ENCODE measurements at places on chromosomes 2 and 18.

GRCh38 chr2:112634153-112634873 lies 11.4 kb upstream of the SLC20A1 start:
- DNase-seq = no peak

DNA sequence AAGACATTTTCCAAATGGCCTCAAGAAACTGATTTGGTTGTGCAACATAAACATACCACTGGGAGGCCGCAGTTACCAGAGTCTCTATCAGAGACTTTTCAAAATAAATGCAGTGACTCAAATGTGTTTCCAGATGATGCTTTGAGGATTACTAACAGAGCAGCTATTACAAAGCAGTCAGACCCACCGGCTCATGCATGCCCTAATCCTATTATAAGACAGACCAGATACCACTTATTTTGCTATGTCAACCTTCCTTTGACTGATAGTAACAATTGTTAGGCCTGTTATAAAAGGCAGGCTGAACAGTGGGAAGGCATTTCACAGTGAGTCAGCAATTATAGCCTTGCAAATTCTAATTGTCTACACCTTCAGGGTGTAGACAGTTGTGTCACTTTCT lies 217.7 kb downstream of the LRRTM1 start:
- DNase-seq = no peak

GRCh38 chr2:121118951-121119350 lies 166.1 kb downstream of the TFCP2L1 start:
- no peak for DNase-seq

GRCh38 chr2:197345846-197346370 lies 35.3 kb upstream of the ANKRD44 start:
- DNase-seq = no peak

DNA sequence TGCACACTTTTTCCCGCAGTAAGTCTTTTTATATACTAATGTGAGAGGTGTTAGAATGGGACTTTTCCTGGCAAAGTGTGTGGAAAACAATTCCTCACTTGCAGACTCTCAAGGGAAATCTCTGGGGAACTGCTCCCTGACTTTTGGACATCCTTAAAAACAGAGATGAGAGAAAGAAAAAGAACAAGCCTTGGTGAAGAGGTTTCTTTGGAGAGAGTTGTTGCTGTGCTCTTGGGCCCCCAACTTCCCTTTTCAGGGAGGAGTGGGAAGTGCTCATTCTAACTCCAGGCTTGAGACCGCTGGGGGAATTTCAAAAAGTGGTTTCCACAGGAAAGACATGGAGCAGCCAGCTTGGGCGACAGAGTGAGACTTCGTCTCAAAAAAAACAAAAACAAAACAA lies 142.6 kb upstream of the SPRED2 start:
- no peak for DNase-seq

DNA sequence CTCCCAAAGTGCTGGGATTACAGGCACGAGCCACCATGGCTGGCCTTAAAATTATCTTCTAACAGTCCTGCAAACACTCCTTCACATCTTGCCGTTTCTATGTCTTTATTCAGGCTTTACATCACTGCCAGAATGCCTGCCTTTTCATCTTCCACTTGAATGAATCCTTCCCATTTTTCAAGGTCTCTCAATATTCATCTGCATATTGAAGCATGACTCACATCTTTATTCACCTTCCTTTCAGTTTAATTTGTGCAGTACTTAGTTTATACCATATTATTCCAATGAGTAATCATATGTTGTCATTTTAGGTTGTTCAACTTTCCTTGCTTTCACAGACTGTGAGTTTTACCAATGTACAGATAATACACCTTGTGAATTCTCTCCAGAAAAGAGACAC lies 510.1 kb upstream of the PIK3C3 start:
- no peak for DNase-seq

DNA sequence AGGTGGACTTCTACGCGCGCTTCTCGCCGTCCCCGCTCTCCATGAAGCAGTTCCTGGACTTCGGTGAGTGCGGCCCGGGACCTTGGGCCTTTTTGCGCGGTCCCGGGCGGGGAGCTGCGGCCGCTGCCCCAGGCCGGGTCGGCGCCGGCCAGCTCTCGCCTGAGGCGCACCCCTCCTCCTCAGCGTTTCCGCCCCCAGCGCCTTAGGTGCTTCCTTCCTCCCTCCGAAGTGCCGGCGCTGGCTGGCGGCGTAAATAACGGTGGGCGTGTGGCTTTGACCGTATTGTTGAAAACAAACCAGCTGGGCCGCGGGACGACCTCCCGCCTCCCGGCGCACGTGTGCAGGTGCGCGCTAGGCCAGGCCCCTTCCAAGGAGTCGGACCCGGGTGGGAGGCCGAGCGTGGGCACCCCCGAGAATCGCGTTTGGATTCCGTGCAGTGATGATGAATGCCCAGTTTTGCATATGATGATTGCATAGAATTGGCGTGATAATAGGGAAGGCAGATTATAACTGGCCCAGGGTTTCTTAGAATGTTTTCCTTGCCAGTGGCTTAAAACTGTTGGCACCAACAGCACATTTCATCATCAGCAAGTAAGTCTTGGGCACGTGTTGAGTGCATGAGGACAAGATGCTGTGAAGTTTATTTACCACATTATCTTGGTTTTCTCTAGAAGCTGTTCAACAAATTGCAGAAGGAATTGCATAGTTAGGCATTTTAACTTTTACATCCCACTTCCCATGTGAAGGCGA lies 569 bp downstream of the PDK1 start:
- peak; percentile 59 for DNase-seq

DNA sequence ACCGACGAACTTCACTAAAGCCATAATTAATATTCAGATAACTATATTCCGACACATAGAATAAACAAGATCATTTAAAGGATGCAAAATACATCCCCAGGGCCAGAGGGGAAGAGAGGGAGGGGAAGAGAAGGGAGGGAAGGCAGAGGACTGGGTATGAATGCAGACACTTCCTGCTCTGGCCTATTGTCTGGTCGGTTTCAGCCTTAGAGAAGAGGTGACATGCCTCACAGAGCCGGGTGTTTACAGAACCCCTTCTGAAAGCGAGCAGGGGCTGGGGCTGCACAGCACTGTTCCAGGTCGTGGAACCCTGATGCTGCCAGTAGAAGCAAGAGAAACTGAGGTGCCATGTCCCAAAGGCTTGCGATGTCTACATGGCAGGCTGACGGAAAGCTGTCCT lies 31.0 kb downstream of the CELF4 start:
- DNase-seq = no peak

DNA sequence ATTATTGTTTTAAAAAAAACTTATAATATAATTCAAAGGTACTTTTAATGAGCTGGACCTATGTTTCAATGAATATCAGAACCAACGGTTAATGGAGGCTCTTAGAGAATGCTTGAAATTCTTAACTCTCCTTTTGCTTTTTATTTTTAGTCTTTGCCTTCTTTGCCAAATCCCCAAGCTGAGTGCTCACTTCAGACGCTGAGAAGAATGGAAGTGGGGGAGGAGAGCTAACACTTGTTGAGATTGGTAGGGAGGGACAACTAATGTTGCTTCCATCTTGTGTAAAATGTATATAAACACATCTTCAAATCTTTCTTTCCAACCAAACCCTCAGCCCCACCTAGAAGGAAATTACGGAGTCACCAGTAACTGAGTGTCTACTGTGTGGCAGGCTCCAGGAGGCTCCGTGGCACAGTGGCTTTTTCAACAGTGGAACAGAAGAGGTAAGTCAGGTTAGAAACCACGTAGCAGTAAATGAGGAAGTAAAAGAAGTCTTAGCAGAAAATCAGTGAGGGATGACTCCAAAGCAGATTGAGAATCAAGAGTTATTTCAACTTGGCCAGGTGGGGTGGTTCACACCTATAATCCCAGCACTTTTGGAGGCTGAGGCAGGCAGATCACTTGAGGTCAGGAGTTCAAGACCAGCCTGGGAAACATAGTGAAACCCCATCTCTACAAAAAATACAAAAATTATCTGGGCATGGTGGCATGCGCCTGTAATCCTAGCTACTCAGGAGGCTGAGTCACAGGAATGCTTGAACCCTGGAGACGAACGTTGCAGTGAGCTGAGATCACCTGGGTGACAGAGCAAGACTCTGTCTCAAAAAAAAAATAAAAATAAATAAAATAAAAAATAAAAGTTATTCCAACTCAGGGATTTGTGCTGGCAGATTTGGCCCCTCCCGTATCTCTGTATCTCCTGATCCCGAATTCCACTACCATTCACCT lies 45.0 kb upstream of the CREB1 start:
- no peak for DNase-seq

DNA sequence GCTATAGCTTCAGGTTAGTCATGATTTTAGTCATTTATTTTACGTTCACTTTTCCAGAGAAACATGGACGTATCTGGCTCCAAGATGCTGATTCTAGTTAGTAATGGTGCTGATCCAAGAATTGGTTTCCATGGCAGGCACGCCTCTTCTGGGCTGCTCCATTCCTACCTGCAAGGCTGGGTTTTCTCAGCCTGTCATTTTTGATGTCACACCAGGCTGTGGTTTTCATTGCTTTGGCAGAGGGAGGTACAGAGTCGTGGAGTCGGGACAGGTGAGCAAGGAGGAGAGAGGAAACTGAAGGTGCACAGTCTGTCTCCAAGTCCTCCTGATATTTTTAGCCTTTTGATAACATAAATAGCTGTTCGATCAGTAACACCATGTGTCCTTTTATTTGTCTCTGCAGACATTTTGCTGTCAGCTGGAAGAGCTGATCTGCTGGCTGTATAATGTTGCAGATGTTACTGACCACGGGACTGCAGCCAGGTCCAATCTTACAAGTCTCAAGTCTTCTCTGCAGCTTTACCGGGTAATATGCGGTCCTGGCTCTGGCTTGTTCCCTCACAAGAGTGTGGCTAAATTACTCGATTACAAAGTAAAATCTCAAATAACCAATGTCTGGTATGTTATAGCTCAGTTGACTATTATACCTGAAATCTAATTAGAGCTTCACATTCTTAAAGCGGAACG lies 17.8 kb downstream of the CEP68 start:
- DNase-seq = no peak

DNA sequence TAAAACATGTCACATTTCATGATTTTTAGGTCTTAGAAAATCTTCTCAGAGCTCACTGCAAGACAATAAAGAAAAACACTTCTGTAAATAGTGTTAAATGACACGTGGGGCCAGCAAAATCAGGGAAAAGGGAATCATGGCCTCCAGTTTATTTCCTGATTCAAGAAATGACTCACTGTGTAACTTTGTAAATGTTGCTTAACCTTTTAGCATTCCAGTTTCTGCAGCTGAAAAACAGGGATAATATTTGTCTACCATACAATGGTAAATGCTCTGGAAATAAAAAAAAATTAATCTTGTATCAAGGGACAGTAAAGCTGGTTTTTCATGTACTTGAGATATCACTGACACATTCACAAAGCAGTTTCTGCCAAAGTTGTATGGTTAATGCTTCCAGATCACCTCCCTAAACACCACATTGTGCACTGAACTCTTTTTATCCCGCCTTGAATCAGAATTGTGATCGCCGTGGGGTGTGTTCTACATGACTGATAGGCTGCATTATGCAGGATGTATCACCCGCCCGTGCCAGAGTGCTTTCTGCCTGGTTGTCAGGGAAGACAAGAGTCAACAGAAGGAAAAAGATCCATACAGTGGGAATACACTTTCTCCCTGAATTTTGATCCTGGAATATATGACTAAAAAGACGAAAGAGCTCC lies 238.8 kb downstream of the IKZF2 start:
- DNase-seq = peak; percentile 49

DNA sequence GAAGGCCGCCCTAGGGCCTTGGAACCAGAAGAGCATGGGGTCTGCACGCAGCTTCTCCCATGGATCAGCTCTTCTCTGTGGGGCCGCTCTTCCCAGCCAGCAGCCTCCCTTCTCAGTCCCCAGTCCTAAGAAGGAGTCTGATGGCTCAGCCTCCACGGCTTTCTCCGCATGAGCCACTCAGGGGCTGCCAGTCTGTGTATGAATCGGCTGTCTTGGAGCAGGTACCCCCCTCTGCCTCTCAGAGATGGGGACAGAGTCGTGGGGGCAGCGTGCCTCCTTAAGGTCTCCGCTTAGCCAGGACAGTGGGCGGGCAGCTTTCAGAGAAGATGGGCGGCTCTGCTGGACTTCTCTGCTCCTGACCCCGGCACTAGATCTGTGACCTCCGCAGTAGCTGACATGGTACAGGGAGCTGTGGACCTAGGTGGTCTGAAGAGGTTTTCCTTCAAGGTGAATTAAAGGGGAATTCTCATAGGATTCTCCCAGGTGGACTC lies 21.6 kb downstream of the INPP5D start:
- no peak for DNase-seq

GRCh38 chr18:64747803-64748202 lies 598.9 kb upstream of the LINC00305 start:
- DNase-seq = no peak

GRCh38 chr2:196987649-196988364 lies 61.3 kb upstream of the PGAP1 start:
- peak; percentile 81 for DNase-seq

DNA sequence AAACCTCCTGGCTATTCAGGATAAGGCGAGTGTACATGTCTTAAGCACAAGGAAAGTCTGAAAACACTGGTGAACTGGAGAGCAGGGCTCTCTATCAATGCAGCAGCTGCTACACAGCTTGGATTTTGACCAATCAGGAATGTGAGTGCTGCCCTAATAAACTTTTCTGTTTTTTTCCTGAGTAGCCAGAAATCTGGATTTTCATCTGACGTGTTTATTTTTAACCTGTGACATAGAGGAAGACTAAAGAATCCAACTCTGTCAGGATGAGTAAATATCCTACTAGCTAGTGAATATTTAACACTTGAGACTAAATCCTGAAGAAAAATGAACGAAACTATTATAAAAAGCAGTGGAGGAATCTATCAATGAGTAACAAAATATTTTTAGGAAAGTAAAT lies 1638.9 kb downstream of the LRP1B start:
- no peak for DNase-seq

- no peak for DNase-seq
Observed at GRCh38 chr2:179081954-179082353, 32.0 kb upstream of the CCDC141 start.

DNA sequence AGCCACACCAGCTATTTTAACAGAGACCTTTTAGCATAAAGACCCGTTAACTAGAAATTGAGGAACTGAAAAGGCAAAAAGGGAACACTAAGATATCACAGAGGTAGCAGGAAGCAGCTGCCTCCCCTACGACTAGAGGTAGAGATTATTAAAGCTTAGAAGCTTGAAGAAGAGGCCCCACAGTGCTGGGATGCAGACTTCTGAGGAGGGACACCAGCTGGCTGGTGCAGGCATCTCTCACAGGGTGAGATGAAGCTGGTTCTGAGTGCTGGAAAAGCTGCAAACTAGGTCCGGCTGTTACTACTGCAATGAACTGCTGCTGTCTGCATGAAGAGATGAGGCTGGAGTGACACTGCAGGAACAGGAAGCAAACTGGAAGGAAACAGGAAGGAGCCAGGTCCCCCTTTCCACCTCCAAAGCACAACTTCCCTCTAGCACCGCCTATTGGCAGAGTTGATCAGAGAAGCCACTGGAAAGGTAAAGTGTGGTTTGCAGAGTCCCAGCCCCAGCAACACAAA lies 61.2 kb upstream of the MRPS9 start:
- no peak for DNase-seq

GRCh38 chr2:136324966-136325365 lies 207.0 kb upstream of the CXCR4 start:
- DNase-seq = no peak

DNA sequence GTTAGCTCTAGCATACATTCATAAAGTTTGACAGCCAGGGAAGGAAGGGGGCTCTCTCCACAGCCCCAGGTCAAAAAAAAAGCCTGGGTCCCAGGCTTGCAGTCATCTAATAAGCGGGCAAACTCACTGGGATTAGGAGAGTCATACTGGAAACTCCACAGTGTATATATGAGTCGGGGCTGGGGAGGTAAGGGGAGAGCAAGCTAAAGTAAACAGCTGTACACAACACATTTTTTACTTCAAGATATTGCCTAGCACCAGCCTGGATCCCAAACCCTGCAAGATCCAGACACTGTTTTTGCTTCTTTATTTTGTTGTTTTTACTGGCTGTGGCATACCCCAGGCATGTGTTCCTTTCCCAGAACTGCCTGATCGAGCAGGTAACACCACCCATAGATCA lies 291.3 kb upstream of the TANK start:
- no peak for DNase-seq
